ENCODE measurements at places on chromosomes 13 and 19.
A peak's percentile ranks its signal among the peaks of the same experiment; 100 is the strongest.

- no peak for DNase-seq
Observed at GRCh38 chr13:39816936-39817335, 161.5 kb downstream of the COG6 start.

- DNase-seq, result no peak
Observed at GRCh38 chr19:16626796-16627192, 1.2 kb downstream of the MED26 start.

- no peak for DNase-seq
Observed at GRCh38 chr19:35355791-35356460, 2.3 kb upstream of the FFAR3 start.

- no peak for DNase-seq
Observed at GRCh38 chr19:1105008-1105872, 1.4 kb downstream of the GPX4 start.

- DNase-seq, result no peak
Observed at GRCh38 chr19:35313587-35313986, 15.4 kb upstream of the CD22 start.

GRCh38 chr19:19409631-19410030, 4.2 kb downstream of the GATAD2A start:
- DNase-seq, result no peak

- DNase-seq, result no peak
Observed at GRCh38 chr19:28234637-28235036, 978.3 kb downstream of the UQCRFS1 start.

DNA sequence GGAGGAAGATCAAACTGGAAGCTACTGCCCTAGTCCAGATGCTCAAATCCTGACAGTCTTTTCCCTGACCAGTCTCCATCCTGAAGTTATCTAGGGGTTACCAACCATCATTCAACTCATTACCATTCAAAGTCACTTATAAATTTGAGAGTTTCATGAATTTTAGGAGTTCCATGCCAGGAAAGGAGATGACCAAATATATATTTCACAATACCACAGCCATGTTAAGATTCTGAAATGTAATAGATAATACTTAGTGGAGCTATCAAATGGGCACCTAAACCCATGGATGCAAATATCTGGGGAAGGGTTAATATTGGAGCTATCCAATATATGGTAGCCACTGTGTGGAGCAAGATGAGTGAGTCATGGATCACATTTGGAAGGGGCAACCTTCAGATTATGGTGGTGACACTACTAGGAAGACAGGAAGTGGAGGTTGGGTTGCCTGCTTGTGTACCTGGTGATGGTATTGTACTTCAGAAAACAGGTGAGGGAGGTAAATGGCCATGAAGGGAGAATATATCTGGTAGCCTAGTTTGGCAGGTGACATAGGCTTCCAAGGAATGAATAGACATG, 18.7 kb downstream of the ZNF586 start:
- no peak for DNase-seq

DNA sequence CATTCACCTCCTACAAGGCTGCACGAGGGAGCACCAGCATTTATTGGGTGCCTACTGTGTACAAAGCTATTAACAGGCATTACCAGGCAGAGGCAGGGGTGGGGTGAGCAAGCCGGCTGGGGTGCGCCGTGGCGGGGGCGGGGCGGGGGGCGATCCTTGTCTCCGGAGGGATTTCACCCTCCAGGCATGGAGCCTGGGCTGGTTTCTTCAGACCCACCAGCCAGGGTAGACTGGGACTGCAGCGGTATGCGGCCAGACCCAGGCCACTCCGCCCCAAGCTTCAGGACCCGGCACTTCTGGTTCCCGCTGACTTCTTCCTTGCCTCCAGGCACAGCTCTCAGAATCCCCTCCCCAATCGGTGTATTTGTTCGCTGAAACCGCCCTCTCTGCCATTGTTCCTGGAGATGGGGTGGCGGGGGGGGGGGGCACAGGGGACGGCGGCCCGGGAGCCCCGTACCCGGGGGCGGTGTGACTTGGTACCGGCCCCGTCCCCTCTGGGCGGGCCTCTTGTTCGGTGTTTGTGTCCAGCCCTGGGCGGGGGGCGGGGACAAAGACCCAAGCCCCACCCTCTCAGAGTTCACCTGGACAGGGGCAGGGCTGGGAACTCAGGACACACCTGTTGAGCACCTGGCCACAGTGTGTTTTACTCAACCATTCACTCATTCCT, 14.4 kb downstream of the TJP3 start:
- DNase-seq, result no peak

GRCh38 chr13:78770601-78771000, 111.6 kb upstream of the OBI1 start:
- no peak for DNase-seq

GRCh38 chr13:76067850-76068249, 431.7 kb downstream of the LMO7 start:
- no peak for DNase-seq

DNA sequence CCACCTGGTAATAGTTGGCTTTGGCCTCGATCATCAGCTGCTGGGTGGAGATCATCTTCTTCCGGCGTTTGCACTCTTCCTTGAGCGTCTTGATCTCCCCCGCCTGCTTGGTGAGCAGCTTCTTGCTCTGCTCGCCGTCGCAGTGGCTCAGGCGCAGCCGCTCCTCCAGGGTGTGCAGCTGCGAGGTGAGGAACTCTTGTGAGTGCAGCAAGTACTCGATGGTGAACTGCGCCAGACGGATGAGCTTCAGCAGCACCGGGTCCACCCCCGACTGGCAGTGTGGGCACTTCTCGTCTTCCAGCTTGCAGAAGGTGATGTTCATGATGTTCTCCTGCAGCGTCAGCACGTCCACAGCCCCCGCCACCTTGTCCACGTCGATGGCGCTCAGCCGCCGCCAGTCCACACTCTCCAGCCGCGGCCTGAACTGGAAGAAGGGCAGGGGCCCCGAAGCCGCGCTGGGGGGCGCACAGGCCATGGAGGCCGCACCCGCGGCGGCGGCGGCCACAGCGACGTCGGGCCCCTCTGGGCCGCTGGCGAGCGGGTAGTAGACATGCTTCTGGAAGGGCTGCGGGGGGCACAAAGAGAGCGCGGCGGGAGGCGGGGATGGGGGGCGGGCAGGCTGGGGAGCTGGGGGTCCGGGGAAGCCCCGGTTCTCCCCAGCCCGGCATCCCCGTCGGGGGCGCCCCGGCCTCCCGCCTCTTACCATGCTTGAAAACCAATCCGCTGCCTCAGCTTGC, 3.0 kb downstream of the DZIP1 start:
- DNase-seq, result no peak

- DNase-seq, result no peak
Observed at GRCh38 chr13:45823583-45823982, 28.0 kb downstream of the SIAH3 start.

- no peak for DNase-seq
Observed at GRCh38 chr19:47036097-47036651, 12.2 kb downstream of the TMEM160 start.

GRCh38 chr19:6803036-6803404, 30.5 kb downstream of the VAV1 start:
- DNase-seq, result no peak

DNA sequence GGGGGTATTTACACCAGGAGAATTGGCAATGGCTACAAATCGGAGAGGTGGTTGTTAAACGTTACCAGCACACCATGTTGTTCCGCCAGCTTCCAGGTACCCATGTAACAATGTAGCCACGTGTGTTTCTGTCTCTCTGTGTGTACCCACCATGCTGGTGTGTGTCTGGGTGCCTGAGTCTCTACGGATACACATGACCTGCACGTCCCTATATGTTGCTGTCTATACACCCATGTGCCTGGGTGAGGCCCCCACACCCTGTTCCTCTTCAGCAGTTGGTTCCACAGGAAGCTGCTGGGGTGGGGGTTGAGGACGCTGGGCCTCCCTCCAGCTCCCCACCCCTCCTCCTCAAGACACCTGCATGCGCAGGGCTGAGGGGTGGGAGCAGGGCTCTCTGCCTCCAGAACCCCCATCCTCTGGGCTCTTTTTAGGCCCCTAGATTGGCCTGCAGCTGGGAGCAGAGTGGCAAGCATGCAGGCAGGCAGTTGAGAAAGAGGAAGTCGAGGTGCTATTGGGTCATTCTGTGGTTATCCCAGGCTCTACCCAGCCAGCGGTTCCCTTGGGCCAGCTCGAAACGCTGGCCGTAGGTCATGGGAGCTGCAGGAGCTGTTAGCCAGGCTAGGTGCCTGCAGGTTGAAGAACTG, at the start of gene ARHGEF18:
TSS of gene ARHGEF18 (plus strand) at position 351 of the 644 bp plus-strand sequence. CDS start 13,954 bp downstream, outside the sequence.
- no peak for DNase-seq

GRCh38 chr13:23695196-23695595, 125.0 kb downstream of the TNFRSF19 start:
- no peak for DNase-seq

DNA sequence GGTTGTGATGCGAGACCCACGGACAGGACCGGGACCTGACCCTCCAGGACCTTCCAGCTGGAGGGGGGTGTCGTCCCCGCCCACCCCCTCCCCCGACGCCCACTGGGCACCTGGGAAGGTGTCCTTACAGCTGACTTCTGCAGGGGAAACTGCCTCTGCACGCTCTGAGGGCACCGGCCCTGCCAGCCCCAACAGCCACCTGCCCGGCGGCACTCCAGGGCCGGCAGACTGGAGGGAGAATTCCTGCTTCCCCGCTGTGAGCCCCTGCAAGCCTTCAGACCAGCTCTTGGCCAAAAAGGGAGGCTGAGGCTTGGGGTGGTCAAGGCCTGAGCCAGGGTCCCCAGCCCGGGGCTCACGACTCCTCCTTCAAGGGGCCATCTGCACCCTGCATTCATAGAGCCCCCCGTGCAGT, 1.2 kb downstream of the CNN2 start:
- DNase-seq, result no peak

DNA sequence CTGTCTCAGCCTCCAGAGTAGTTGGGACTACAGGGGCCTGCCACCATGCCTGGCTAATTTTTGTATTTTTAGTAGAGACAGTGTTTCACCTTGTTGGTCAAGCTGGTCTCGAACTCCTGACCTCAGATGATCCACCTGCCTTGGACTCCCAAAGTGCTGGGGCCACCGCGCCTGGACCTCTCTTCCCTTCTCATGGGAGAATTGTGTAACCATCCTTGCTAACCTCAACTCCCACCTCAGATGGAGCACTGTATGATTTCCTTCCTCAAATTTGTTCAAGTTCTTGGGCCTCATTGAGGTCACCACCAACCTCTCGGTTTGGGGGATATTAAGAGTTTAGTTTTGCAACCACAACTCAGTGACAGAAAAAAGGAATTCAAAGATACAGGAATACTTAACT, 10.7 kb downstream of the LILRA5 start:
- DNase-seq, result no peak

DNA sequence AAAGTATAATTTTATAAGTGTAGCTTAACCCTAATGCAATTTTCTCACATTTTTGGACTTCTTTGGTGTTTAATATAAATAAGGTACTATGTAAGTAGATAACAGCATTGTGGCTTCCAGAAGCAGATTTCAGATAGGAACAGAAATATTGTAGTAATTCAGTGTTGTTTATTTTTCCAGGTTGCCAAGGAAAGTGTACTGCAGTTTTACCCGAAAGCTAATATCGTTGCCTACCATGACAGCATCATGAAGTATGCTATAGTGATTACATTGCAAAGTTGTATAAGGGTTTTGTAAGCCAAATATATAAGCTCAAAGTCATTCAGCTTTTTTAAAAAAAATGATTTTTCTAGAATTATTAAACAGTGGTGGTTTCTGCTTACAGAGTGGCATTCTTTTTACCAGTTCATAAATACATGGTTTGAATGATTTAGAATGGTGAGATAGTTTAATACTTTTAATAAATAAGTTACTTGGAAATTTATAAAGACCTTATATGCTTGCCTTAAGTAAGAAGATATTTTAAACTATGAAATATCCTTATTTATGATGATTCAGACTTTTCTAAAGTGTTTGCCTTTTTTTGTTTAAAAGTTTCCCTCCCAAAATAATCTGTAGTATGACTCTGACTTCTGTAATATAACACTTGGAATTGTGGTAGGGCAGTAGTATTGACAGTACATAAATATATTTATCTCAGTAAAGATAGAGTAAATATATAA, 3.7 kb downstream of the UBA2 start:
- no peak for DNase-seq

GRCh38 chr13:74476365-74476764, 342.2 kb upstream of the KLF12 start:
- no peak for DNase-seq

DNA sequence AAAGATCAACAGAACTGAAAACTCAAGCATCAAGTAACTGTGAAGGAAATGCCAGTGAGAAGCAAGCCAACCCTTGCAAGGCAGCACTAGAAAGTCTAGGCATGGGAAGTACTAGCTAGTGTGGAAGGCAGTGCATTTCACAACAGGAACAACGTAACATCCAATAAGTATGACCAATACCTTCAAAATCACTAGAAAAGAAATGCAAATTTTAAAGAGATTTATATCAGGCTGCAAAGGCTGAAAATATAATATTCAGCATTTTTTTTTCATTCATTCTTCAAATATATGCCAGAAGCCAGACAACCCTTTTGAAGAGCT, 121.9 kb downstream of the DLEU7 start:
- DNase-seq, result no peak

DNA sequence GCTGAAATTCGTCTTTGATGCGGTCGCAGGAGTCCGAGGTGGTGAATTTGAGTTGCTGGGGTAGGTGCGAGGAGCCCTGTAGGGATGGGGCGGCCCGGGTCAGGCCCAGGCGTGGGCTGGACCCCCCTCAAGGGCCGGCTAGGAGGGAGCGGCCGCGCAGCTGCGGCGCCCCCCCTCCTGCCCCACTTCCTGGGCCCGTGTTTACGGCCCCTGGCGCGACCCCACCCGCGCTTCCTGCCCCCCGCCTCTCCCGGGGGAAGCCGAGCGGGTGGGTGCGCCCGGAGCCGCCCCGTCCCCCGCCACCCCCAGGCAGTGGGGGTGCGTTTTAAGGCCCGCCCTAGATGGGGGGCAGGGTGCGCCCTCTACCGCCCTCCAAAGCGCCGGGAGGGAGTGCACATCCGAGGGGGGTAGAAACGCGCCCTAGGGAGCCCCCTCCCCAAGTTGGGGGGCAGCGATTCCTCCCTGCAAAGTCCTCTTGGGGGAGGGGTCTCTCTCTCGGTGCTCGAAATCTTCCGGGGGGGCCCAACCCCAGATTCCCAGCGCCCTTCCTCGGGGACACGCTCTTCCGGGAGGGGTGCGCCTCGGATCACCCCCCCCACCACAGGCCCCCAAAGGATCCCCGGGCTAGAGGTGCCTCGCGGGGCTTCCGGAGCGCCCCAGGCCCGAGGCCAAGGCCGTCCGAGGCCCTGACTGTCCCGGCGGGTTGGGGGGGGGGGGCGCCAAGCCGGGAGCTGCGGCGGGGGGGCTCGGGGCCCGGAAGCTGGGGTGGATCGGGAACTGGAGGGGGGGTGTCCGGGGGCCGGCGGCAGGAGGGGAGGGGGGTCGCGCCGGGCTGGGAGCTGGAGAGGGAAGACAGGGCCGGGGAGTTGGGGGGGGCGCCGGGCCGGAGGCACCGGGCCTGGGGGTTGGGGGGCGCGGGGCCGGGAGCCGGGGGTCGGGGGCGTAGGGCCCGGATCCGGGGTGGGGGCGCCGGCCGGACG, 823 bp downstream of the TLE5 start:
- DNase-seq, result peak; percentile 75

GRCh38 chr13:37446503-37446902, 152.1 kb downstream of the POSTN start:
- DNase-seq, result no peak

DNA sequence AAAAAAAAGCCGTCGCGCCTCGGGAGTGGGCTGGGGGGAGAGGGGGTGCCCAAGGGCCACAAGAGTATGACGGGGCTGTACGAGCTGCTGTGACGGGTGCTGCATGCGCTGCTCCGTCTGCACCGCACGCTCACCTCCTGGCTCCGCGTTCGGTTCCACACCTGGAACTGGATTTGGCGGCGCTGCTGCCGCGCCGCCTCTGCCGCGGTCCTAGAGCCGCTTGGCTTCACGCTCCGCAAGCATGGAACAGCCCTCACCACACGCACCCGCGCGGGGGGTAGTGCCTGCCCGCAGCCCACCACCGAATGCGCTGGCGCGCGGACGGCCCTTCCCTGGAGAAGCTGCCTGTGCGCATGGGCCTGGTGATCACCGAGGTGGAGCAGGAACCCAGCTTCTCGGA, 18.8 kb downstream of the C1QTNF9 start:
- DNase-seq, result no peak

Data from right lung (tissue), 10 donors.